ENCODE measurements at places on chromosomes 6 and 20.

DNA sequence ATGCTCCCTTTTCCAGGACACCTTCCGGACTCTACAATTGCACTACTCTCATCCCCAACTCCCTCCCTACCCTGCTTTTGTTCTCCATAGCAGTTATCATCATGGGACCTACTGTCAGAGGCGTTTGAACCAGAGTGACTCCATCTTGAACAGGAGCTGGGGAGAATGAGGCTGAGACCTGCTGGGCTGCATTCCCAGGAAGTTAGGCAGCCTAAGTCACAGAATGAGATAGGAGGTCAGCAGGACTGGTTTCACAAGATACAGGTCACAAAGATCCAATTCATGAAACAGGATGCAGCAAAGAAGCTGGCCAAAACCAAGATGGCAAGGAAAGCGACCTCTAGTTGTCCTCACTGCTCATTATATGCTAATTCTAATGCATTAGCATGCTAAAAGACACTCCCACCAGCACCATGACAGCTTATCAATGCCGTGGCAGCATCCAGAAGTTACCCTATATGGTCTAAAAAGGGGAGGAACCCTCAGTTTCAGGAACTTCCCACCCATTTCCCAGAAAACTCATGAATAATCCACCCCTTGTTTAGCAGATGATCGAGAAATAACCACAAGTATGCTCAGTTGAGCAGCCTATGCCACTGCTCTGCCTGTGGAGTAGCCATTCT, 15.6 kb downstream of the SLC13A3 start:
- peak; percentile 92 for DNase-seq

- no peak for DNase-seq
These were observed 82.4 kb downstream of the RTN4IP1 start for GRCh38 chr6:106546691-106547414.

DNA sequence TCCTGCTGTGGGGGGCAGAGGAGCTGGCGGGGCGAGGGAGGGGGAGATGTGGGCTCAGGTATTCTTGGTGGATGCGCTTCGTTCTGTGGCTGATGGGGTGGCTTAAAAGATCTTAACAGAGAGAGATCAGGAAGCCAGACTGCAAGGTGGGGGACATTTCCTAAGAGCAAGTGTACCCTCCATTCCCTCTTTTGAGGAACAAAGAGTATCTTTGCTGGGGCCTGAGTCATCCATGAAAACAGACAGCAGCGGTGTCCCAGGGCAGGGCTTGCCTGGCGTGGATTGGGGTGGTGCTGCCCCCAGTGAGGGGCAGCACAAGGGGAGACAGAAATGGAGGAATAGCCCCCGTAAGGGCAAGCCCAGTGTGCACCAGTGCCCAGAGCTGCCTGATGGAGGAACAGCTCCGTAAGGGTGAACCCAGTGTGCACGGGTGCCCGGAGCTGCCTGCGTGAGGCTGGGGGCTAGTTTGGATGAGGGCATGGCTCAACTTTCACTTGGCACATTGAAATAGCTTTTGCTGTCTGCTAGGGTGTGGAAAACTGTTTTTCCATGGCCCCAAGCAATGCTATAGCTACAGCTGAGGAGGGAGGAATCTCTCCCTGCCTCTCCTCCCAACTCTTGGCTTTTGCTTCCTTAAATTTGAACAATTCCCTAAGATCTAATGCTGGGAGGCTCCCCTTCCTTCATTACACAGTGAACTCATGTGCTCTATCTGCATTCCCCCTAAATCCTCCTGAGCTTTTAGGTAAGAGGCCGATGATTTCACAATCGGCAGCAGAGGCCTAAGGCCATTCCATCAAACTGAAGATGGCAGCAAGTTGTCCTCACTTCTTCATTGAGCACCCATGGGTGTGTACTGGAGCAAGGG, 12.9 kb downstream of the MAPK13 start:
- no peak for DNase-seq

GRCh38 chr20:38084425-38084951, 50.9 kb downstream of the RPRD1B start:
- DNase-seq, result no peak

DNA sequence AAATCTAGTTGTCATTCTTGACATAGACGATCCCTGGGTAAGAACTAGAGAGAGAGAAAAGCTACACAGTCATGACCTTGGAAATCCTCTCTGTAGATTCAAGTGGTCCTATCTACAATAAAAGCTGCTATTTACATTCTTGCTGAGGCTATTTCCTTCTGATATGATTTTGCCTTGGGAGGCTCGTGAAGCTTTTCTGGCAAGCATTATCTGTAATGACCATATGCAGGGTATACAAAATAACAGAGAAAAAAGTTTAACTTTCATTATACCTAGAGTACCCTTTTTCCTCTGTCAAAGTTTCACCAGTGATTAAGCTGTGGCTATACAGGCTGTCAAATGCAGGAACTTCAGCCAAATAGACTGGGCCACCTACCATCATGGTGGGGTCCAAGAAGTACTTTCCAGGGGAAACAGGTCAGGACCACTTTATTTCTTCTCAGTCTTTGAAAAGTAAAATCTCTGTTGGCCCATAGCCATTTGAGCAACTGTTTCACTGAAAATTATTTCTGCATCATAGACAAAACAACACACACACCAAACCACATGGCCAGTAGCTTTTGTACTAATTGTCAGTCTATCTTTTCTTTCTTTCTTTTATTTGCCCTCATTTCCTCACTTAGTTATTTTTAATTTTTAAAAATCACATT, 677.0 kb upstream of the ID4 start:
- DNase-seq, result no peak

- no peak for DNase-seq
These were observed 98.0 kb upstream of the SLC24A3 start for GRCh38 chr20:19114410-19114809.

GRCh38 chr6:124997196-124997875, 35.1 kb downstream of the RNF217 start:
- no peak for DNase-seq

DNA sequence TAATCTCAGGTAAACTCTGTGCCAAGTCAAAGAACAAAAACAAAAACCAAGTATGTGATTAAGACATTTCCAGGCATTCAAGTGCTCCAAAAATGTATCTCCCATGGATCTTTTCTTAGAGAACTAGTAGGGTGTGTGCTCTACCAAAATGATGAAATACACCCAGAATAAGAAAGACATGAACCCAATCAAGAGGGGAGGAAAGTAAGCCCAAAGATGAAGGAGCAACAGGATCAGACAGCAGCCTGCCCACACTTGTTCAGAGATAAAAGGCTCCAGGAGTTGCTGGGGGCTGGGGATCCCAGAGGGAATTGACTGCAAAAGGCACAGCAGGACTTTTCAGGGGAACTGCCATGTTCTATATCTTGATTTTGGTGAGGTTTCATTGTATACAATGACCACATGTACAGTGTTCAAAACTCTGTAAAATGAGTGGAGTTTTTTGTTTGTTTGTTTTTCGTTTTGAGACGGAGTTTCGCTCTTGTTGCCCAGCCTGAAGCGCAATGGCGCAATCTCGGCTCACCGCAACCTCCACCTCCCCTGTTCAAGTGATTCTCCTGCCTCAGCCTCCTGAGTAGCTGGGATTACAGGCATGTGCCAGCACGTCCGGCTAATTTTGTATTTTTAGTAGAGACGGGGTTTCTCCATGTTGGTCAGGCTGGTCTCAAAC, 24.4 kb downstream of the GCM1 start:
- DNase-seq, result no peak

DNA sequence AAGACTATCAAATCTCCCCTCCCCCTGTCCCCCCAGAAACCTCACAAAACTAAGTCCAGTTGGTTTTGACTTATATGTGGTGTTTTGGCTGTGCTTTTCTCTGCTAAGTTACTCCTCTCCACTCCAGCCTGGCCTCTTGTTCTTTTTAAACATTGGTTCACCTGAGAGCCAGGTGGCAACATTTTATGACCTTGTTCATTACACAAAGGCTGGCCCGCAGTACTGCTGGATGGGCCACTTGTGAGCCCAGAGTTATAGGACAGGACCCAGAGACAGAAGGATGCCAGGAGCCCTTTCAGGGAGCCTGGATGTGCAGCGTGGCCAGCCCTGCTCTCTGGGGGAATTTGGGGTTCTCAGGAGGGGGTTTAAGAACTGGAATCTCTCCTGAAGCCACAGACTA, 90.0 kb downstream of the RAMACL start:
- no peak for DNase-seq

GRCh38 chr20:4512891-4513550, 208.7 kb upstream of the PRND start:
- DNase-seq, result peak; percentile 22

- DNase-seq, result peak; percentile 13
These were observed 122.9 kb downstream of the RNF144B start for GRCh38 chr6:18509871-18510643.

- no peak for DNase-seq
These were observed 315.4 kb upstream of the CDYL start for GRCh38 chr6:4460586-4461475.

DNA sequence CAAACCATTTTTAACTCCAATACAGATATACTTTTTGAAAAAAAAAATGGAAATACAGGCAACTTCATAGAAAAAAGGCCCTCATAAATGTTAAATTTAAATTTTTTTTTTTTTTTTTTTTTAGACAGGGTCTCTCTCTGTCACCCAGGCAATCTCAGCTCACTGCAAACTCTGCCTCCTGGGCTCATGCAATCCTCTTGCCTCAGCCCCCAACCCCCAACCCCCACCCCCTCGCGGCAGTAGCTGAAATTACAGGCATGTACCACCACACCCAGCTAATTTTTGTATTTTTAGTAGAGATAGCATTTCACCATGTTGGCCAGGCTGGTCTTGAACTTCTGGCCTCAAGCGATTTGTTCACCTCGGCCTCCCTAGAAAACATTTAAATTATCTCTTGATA, 12.8 kb upstream of the ULBP3 start:
- DNase-seq, result no peak

GRCh38 chr20:47489448-47489872, 12.2 kb upstream of the NCOA3 start:
- no peak for DNase-seq

DNA sequence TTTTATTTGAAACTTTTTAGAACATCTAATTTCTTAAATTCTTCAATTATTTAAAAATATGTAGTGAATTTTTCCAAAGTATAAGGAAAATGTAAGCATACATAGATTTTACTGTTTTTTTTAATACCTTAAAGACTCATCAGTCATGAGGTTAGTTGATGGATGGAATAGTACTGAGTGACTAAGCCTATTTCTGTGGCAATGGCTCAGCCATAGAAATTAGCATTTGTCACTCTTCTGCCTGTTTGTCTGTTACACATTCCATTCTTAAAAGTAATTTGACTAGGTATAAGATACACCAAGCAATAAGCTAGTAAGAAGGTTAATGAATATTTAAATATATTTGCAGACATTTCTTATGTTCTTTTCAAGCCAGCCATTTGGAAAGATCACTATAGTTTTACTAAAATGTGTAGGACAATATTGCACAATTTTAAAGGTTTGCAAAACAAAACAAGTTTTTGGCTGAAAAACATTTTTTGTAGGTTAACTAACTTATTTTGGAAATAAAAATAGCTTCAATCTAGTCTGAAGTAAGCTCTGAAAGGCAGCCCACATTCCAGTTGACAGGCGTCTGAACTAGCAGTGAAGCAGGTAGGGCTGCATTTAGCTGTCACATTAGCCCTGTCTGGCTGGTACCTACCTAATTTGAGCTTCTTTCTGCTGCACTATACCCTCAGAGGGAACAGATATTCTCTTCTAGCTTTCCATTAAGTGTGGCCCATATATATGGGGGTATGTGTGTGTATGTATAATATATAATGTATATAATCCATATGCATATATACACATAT, 385.7 kb downstream of the GRIK2 start:
- no peak for DNase-seq

DNA sequence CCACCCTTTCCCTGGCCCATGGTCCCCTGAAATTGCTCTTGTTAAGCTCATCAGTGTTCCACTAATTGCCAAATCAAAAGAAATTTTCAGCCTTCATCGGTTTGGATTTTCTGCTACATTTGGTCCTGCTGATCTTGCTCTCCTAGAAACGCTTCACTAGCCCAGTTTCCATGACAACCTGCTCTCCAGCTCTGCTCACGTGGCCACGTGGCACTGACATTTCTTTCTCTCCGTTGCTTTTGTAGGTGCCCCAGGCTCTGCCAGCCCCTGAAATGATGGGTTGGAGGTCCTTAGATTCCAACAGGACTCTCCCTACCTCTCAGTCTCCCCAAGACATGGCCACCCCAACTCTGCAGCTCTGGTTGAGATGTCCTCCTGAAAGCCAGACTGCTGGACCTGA, 45.8 kb upstream of the NNAT start:
- no peak for DNase-seq

DNA sequence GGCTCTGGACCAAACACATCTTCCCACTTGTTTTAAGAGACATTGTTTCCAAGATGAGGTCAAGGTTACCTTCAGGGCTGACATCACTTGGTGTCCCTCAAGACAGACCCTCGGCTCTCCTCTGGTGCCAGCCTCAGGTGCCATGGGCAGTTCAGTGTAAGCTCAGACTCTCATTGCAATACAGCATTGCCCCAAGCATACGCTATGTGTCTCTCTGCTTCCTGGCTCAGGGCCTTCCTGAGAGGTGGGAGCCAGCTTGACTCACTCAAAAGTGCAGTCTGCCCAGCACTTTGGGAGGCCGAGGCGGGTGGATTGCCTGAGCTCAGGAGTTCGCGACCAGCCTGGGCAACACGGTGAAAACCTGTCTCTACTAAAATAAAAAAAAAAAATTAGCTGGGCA, 51.7 kb downstream of the SLC24A3 start:
- no peak for DNase-seq

- peak; percentile 80 for DNase-seq
These were observed 45.9 kb downstream of the ZNF217 start for GRCh38 chr20:53547664-53548239.

GRCh38 chr6:100446115-100447080, 18.3 kb downstream of the SIM1 start:
- no peak for DNase-seq

- DNase-seq, result no peak
These were observed 187.7 kb downstream of the ASCC3 start for GRCh38 chr6:100693249-100693927.

- no peak for DNase-seq
These were observed 9.8 kb downstream of the RAET1E start for GRCh38 chr6:149888093-149888492.

- DNase-seq, result no peak
These were observed 73.1 kb upstream of the DST start for GRCh38 chr6:56715741-56716140.
